ENCODE measurements at places on chromosomes 4 and X.
A peak's percentile ranks its signal among the peaks of the same experiment; 100 is the strongest.

DNA sequence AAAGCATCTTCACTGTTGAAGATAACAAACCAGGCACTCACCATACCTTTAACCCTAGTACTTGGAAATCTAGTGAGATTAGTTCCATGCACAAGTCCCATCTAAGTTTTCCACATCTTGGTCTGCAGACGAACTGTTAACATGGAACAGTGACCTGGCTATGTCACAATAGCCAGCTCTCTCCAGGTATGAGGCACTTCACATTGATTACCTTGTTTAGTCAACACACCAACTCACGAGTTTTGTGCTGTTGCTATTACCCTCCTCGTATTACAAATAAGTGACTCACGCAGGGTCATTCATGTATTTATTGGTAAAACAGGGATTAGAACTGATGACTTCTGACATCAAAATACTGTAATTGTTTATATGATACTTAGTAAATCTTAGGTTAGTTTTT lies 36.4 kb upstream of the FRAS1 start:
- no peak for DNase-seq

DNA sequence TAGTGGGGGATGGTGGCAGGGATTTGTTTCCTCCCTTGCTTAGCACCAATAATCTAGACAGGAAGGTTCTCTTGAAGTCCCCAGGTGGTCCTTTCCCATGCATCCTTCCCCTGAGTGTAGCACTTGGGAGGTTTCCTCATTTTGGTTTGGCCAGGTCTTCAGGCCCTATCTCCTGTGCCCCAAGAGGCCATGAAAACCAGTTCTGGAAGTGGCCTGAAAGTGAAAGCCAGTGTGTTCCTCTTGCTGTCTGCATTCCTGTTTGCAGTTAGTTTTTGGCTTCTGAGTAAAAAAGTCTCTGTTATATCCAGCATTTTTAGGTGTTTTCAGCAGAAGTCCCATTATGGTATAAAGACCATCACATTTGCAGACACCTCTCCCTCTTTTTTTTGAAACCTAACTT lies 59.5 kb downstream of the MTM1 start:
- DNase-seq = no peak

GRCh38 chr4:127965803-127966175 lies 583 bp downstream of the ABHD18 start:
- peak; percentile 89 for DNase-seq

GRCh38 chr4:151143811-151144210 lies 44.4 kb downstream of the RPS3A start:
- no peak for DNase-seq

- DNase-seq = no peak
Measured at GRCh38 chr4:56931924-56932323, 24.2 kb downstream of the REST start.

- DNase-seq = no peak
Measured at GRCh38 chrX:71636438-71637252, 18.3 kb upstream of the CXCR3 start.

DNA sequence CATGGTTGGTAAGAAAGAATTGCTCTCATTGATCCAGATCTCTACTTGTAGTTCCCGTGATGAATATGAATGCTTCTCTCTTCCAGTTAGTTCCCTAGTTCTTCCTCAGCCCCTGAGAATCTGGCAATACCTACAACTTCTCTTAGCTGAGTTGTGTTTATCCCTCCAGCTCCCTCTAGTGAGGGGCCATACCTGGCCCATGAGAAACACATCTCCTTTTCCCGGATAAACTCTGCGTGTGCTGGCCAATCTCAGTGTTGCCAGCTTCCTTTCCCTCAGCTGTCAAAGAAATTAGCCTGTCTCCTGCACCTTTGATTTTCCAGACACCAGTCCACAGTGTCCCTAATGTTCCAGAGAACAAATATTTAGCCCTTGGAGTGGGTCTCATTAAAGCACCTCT lies 5.7 kb downstream of the CBLL2 start:
- DNase-seq = peak; percentile 54

DNA sequence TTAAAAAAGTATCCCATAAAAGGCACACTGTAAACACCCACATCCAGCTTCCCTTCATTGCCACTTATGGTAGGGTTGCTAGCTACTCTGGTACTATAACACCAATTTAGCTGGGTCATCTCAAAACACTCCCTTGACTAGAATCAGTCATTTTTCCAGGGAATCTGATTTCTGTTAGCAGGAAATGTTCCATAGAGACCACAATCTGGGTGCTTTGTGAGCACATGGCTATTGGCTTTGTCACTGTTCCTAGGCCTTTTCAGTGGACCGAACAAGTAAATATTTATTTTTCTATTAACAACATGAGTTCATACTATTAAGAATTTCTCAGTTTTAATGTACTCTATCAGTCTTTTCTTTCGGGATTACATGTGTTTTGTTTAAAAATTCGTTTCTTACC lies 404.7 kb upstream of the GNPDA2 start:
- DNase-seq = no peak

DNA sequence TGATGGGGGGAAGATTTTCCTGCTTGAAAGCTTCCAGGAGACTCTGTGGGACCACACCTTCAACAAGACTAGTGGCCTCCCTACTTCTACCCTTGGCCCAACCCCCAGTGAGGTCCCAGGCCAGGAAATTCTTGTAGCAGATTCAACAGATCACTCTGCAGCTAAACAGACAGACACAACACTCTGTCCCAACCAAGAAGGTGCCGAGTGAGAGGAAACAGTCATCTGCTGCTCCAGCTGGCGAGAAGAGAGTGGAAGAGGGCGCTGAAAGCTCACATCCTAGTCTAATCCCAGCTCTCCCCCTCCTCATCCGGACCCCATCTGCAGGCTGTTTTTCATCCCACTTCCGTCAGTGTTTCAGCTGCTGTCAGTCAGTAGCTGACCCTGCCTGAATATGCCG lies 63.4 kb downstream of the CHRDL1 start:
- DNase-seq = peak; percentile 48

- DNase-seq = no peak
Measured at GRCh38 chr4:15568821-15569220, 86.3 kb downstream of the FBXL5 start.

GRCh38 chr4:22504447-22504846 lies 11.4 kb downstream of the ADGRA3 start:
- no peak for DNase-seq

DNA sequence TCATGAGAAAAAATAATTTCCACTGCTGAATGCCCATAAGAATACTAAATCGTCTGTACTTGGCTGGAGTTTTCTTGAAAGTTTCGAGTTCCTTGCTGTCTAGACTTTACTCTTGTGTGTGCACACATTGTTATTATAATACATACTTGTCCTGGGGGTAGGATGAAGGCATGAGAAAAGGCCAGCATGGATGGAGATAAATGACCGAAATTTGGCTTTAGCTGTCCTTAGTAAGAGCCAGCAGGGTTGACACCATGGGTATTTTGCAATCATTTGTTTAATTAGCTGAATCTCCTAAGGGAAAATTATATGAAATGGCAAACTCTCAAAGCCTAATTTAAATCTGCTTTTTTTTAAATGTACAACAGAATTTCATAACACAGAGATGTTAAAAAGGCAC lies 641.6 kb downstream of the ADGRL3 start:
- no peak for DNase-seq

DNA sequence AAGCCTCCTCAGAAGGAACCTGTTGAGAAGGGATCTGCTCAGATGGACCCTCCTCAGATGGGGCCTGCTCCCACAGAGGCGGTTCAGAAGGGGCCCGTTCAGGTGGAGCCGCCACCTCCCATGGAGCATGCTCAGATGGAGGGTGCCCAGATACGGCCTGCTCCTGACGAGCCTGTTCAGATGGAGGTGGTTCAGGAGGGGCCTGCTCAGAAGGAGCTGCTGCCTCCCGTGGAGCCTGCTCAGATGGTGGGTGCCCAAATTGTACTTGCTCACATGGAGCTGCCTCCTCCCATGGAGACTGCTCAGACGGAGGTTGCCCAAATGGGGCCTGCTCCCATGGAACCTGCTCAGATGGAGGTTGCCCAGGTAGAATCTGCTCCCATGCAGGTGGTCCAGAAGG lies 22.9 kb downstream of the REST start:
- DNase-seq = no peak

DNA sequence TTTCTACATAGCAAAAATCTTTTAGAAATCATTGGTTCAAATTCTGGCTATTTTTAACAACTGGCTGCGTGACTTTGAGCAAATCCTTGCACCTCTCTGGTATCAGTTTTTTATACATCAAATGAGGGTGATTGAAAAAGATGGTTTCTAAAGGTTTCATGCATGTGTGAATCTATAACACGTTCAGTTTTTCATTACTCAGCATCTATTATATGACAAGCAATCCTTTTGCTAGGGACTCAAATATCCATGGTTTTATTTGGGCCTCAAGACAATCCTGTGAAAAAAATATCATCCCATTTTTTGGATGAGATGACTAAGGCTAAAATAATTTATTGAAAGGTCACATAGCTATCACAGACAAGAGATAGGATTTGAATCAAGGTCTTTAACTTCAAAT lies 884 bp downstream of the HEPH start:
- DNase-seq = no peak

- peak; percentile 44 for DNase-seq
Measured at GRCh38 chrX:132622130-132622529, 133.3 kb upstream of the MBNL3 start.

- no peak for DNase-seq
Measured at GRCh38 chr4:44221407-44221806, 227.2 kb downstream of the KCTD8 start.

DNA sequence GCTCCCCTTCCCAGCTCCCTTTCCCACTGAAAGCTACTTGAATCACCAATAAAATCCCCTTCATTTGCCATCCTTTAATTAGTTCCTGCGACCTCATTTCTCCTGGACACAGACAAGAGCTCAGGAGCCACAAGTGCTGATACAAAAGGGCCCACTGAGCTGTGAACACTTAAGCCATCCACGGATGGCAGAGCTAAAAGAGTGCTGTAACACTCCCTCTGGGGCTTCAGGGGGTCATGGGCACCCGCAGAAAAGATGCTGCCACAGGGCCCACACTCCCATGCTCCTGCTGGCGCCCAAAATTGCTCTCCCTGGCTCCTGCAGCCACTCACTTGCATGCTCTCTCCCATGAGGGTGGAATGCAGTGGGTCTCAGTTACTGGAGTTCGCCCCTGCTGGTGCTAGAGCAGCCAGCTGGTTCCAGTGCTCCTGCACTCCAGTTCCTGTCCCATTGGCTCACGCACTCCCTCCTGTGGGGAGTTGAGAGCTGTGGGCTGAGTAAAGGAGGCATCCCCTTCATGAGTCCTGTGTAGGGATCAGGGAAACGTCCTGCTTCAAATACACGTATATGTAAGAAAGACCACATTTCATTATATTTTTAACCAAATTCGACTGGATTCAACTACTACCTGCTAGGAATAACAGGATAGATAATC lies 1291.0 kb downstream of the ARAP2 start:
- peak; percentile 80 for DNase-seq

GRCh38 chr4:100511896-100512295 lies 5.9 kb downstream of the EMCN start:
- DNase-seq = no peak

GRCh38 chrX:9205599-9206223 lies 171.8 kb upstream of the FAM9B start:
- DNase-seq = no peak

DNA sequence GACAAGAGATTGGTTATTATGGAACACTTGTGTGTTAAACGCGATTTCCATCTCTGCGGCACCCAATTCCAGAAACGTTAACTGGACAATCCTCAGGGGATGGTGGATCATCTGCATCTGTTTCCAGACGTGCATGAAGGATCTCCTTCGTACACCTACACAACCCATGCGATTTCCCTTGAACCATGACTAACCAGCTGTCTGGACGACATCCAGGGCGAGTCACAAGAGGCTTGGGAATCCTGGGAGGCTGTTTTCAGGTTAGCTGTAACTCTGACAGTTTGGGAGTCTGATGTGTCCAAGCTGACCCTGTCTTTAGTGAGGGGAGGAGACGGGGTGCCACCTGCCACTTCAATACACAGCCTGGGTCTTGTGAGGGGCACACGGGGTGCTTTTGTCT lies 84.5 kb downstream of the GATB start:
- DNase-seq = no peak

GRCh38 chr4:152090543-152090942 lies 329.7 kb upstream of the GATB start:
- DNase-seq = peak; percentile 57

- no peak for DNase-seq
Measured at GRCh38 chrX:111354496-111354895, 57.5 kb downstream of the DCX start.

- no peak for DNase-seq
Measured at GRCh38 chr4:147822128-147822527, 90.2 kb downstream of the ARHGAP10 start.

DNA sequence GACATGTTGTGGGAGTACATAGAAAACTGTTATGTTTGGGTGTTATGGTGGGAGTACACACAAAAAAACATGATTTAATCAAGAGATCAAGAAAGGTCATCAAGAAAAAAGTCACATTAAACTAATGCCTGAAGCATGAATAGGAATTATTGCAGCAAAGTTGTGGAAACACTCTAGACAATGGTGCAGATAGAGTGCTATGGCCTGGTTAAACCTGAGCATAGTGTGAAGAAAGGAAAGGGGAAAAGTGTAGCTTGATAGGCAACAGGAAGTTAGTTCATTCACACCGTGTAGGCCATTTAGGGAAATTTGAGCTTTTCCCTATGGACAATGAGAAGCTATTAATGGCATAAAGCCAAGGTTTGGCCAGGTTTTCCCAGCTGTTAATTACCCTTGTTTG lies 162.1 kb upstream of the EMCN start:
- no peak for DNase-seq

DNA sequence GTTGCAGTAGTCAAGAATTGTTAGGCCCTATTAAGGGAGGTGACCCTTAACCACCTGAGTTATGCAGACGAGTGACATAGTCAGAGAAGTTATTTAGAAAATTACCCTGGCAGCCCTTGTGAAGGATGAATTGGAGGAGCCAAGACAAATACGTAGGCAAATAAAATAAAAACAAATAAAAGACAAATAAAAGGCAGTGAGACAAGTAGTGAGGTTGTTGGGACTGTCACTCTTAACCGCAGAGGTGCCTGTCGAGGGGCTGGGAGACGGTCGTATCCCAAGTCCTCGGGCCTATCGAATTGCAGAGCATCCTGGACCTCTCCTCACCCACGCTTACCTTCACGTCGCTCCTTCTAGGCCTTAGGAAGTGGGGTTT lies 58.0 kb upstream of the ZC4H2 start:
- no peak for DNase-seq

DNA sequence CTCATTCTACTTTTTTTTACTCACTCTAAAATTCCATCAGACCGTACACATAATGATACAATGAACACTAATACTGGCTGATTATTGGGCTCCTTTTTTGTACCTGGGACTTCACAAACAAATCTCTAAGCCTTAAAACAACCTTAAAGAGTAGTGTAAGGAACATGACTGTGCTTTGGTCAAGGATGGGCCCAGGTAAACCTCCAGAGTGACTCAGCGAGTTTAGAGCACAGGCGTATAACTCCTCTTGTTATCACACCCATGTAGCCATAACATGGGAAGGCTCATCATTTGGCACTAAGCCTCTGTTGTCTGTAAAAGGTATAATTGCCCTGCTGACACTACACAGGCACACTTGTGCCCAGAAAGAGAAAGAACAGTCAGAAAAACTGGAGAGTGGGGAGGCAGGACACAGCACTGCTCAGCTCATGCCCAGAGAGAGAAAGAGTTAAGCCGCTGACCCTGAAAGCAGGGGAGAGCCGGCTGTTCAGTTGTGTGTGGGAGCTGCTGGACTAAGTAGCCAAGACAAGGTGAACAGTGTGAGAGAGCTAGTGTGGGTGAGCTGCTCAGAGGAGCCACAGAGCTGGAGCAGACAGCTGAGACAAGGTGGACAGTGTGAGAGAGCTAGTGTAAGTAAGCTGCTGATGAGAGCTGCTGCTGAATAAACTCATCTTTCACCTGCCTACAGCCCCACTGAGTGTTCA lies 319.6 kb upstream of the BMP3 start:
- peak; percentile 44 for DNase-seq

GRCh38 chr4:91233164-91233563 lies 1070.6 kb upstream of the GRID2 start:
- no peak for DNase-seq
